Activated effector memory CD4-positive, alpha-beta T cell treated with Interleukin-2 at 50 U/mL for 16 hours (primary cell): ENCODE measurements at places on chromosomes 11 and 22.

- no peak for DNase-seq
Observed at GRCh38 chr11:113681711-113682413, 24.2 kb downstream of the TMPRSS5 start.

GRCh38 chr11:46357483-46357936 is 10.2 kb downstream of the DGKZ start:
- no peak for DNase-seq

- DNase-seq, result no peak
Observed at GRCh38 chr11:76578654-76579055, 91.9 kb downstream of the LRRC32 start.

- no peak for DNase-seq
Observed at GRCh38 chr11:47366020-47366490, 12.3 kb downstream of the SPI1 start.

GRCh38 chr11:36313750-36314433 is 17.8 kb downstream of the PRR5L start:
- DNase-seq, result no peak

DNA sequence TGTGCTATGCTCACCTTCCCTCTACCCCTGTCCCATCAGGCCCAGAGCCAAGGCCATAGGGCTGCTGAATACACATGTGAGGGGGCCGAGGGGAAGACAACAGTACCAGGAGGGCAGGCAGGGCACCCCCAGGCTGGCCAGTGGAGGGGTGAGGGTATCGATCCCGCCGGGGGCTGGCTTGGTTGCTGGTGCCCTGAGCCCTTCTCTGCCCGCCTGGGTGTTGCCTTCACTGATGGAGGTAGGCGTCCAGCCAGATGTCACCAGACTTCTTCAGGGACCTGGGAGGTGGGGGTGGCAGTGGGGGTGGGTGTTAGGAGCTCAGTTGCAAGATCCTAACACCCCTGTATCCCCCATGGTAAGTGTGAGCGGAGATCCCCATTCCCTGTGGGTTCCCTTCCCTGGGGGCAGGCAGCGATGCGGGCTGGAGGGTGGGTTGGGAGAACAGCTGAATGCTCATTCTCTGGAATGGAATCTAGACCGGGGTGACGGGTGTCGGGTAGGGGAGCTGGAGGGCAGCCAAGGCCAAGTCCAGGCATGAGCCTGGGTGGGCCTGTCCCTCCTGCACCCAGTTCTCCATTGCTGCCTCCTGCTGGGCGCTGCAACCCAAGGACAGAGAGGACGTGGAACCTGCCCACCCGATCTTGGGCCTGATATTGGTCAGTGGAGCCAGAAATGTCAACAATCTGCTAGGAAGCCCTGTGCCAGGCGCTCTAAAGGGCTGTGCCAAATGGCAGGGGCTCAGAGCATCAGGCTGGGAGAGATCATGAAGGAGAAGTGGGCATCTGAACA is 17.6 kb downstream of the FADS3 start:
- no peak for DNase-seq

- DNase-seq, result no peak
Observed at GRCh38 chr11:6315811-6316425, 4.4 kb downstream of the CAVIN3 start.

DNA sequence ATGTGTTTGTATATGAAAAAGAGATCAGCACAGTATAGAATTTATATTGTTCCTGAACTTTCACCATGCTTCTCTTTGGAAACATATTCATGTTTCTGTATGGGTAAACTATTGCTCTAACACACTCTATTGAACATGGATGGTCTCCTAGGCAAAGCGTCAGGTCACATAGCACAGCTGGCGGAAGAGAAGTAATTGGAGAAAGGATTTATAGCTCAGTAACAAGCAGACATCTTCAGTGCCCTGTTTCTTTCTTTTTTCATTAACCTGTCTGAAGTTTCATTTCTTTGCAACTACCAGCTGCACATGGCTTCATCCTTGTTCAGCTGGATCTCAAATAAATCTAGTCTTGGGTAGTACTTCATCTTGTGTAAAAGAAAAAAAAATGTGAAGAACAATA is 84.4 kb upstream of the TRPC6 start:
- DNase-seq, result no peak

GRCh38 chr11:118715837-118716260 is 36.4 kb upstream of the TREH start:
- no peak for DNase-seq
